ENCODE measurements at places on chromosomes 2 and 18. TPM values are rescaled to one million over a fixed set of nuclear protein-coding genes. Genes with fewer than 3 reads are reported as not detected.

DNA sequence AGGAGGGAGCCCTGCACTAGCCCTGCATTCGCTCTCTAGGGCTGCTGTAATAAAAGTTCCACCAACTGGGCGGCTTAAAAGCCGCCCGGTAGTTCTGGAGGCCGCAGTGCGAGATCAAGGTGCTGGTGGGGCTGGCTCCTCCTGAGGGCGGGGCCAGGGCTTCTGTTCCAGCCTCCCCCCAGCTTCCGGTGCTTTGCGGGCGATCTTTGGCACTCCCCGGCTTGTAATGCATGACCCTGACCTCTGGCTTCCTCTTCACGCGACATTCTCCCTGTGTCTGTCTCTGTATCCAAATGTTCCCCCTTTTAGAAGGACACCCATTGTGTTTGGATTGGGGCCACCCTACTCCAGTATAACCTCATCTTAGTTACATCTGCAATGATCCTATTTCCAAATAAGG, 84.5 kb downstream of the ZCCHC2 start:
- no peak for DNase-seq

- no peak for DNase-seq
Measured at GRCh38 chr2:206936843-206937230, 2.5 kb upstream of the CPO start.

GRCh38 chr2:72921088-72921851, 4.0 kb downstream of the EMX1 start:
- no peak for DNase-seq

GRCh38 chr18:75105551-75106254, 103.2 kb downstream of the PTGR3 start:
- DNase-seq, result no peak

The EML6 gene
- 2.4 TPM for total RNA-seq

The ASTL gene
- total RNA-seq, result 3.4 TPM

GRCh38 chr2:79292958-79293315, 133.4 kb upstream of the REG3A start:
- DNase-seq, result no peak

DNA sequence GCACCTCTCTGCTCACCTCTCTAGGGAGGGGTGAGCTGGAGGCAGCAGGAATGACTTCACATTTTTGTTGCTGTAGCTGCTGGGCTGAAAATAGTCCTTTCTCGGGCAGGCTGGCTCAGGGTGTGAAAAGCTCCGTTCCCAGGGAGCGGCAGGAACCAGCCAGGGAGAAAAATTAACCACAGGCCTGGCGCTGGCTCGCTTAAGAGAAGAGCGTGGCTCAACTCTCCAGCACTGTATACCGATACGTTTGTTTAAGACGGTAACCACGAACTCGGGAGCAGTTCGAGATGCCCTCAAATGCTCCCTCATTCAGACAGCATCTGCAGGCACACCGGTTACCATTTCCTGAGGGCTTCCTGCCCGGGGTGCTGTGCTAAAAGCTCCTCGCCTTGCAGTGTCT, 129.6 kb downstream of the CELF4 start:
- no peak for DNase-seq

The TNFRSF11A gene
- total RNA-seq, result 15.8 TPM

DNA sequence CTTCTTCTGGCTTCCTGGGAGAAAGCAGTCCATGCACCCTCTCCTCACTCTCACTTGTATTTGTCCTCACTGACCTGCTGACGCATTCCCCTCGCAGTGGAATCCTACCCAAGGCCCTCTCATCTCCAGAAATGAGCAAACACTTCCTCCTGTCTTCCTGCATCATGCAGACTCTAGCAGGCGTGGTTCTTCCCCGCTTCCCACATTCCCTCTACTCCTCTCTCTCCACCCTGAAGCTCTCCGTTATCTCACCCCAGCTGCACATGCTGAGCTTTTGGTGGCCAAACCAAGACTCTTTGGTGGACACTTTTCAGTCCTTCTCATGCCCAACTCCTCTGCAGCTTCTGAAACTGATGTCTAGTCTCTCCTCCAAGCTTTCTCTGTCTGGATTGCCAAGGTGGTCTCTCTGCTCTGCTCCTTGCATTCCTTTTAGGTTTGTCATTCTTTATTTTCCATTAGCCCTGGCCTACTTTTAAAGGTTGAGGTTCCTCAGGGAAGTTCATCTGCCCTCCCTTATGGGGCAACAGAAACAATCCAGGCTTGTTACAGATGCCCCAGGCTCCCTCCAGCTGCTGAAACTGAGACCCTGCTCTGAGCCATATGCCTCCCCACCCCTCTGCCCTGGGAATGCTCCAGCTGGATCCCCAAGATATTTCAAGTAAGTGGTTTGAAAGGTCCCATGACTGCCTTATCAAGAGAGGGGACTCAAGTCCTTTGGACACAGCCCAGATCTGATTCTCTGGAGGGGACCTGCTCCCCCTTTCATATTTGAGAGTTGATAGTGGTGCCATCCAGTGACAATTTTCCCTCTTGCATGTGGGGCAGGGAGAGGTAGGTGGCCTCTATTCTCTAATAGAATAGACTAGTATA, 835 bp upstream of the IL18RAP start:
- DNase-seq, result no peak

DNA sequence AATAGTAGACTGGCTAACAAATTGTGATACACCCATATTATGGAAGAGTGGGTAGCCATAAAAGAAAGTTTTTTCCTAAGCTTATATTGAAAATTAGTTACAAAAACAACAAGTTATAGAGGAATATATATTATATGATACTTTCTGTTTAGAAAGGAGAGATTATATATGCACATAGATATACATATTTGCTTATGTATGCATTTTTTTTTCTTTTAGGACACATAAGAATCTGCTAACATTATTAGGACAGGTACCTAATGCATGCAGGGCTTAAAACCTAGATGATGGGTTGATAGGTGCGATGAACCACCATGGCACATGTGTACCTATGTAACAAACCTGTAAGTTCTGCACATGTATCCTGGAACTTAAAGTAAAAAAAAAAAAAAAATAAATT, 179.6 kb upstream of the KCNJ3 start:
- no peak for DNase-seq

DNA sequence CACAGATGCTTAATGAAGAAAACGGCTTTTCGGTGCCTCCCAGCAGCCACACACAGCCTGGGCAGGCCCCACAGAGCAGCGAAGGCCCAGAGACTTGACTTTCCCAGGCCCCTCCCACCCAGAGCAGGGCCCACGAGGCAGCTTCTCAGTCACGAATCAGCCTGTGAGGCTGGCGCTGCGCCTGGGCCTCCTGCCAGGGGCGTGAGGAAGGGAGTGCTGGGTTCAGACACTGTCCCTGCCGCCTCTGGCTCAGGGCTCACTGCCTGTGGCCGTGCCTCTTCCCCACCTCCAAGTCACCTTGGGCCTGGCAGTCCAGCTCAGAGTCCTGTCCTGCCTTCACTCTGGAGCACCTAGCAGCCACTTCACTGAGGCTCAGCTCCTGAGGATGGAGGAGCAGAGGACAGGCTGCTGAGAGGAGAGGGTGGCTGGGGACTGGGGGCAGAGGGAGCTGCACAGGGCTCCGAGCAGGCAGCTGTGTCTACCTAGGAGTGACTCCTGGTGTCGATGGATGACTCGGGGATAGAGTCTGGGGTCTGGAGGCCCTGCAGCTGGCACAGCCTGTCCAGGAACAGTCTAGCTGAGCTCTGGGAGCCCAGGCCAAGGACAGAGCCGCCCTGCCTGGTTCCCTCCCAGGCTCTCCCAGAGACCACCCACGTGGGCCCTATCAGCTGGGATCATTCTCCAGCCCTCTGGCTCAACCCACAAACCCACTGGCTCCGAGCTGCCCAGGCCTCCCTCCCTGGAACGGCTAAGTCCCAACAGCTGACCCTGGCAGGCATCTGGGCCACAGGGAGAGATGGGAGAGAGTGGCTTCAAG, 36.4 kb upstream of the FOSL2 start:
- no peak for DNase-seq

GRCh38 chr18:75489493-75490190, 62.1 kb upstream of the SMIM21 start:
- DNase-seq, result no peak

The RAB6C gene
- not detected for total RNA-seq

The SNORC gene
- total RNA-seq, result 3.6 TPM

- DNase-seq, result no peak
Measured at GRCh38 chr2:33917252-33917651, 318.2 kb upstream of the FAM98A start.

DNA sequence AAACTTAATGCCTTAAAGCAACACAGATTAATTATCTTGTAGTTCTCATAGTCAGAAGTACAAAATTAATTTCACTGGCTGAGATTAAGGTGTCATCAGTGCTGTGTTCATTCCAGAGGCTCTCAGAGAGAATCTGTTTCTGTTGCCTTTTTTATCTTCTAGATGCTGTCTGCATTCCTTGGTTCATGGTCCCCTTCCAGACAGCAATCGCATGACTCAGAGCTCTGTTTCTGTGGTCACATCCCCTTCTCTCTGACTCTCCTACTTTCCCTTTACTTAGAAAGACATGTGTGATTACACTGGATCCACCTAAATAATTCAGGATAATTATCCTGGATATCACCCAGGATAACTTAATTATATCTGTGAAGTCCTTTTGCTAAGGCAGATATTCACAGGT, 148.6 kb downstream of the MAIP1 start:
- DNase-seq, result no peak

The FNDC4 gene
- total RNA-seq, result not detected

- no peak for DNase-seq
Measured at GRCh38 chr2:46488389-46488788, 9.0 kb downstream of the TMEM247 start.

DNA sequence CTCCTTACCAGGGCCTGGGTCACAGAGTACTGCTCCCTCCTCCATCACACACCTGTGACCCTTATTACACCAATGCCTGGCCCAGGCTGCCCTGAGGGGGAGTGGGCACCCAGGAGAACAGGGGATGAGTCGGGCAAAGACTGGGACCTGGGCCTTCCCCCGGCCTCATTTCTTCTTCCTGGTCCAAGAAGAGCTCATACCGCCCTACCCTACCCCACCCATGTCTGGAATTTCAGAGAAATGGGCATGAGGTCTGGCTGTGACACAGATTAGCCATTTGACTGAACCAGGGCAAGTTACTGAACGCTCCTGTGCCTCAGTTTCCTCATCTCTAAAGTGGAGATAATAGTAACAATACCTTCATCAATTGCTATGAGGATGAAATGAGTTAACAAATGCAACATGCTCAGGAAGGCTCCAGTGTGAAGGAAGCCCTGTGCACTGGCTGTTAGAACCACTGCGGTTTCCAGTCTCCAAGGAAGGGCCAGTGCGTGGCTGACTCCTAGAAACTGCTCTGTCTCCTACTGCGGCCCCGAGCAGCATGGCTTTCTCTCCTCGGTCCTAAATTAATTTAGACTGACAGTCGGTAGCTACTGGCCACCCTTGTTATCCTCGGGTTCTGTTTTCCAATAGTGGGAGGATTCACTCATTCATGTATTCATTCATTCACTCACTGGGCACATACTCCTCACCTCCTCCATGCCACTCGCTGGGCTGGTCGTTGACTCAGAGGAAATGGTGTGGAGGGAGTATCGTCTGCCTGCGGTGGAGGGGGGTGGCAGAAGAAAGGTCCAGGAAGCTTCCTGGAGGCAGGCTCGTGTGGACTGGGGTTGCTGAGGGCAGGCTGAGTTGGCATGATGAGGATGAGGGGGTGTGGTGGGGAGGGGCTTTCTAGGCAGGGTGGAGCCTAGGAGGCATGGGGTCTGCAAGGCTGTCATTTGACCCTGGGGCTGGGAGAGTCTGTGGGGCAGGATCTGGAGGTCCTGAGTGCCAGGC, 175.6 kb downstream of the GLI2 start:
- no peak for DNase-seq

DNA sequence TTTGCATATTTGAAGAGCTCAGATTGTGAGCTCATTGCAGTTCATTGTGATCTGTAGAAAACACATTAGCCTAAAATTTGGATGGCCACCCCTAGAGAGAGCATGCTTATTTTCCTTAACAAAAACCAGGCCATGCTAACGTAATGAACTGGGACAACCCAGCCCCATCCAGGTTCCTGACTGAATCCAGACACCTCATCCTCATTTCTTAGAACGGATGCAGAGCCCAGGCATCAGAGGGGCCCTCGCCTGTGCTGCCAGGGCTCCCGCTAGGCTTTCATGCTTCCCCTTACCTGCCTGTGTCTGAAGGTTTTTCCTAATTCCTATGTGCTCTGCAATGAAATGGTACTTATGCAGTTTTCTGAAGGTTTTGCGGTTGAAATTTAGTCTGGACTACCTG, 171.1 kb downstream of the CCDC102B start:
- no peak for DNase-seq

DNA sequence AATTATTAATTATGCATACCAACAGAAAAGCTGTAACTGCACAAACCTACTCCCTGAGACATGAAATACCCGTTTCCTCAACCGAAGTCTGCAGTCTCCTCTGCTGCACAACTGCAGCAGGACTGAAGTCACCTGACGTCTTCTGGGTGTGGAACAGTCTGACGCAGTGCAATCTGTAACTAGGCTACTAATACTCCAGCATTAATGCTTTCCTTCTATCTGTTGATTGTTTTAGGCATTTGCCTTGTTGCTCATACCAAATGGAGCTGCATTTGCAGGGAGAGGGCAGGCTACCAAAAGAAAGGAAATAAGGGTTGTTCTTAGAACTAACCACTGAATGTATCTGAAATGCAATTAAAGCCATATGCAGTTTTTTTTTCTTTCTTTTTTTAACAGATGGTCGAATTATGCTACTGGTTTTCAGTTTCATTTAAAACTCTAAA, 40.1 kb downstream of the RTN4 start:
- DNase-seq, result no peak

GRCh38 chr2:25618676-25619075, 54.7 kb downstream of the DTNB start:
- DNase-seq, result no peak

DNA sequence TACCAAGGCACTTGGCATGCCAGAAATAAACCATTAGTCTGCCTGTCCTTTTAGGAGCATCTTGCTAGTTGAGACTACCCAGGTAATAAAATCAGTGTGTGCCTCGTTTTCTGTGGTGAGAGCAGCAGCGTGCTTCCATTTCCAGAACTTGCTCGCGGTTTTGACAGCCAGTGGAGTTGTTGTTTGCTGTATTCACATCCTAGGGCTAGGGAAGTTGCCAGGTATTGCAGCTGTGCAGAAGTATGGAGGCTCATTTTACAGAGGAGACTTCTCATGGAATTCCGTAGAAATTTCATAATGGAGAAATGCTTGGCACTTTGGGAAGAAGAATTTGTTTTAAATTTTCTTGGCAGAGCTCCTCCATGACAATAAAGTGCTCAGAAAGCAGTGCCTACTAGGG, 1355.1 kb upstream of the ZEB2 start:
- DNase-seq, result no peak
